SK-N-DZ (cell line): ENCODE measurements at places on chromosomes 7 and 10.

DNA sequence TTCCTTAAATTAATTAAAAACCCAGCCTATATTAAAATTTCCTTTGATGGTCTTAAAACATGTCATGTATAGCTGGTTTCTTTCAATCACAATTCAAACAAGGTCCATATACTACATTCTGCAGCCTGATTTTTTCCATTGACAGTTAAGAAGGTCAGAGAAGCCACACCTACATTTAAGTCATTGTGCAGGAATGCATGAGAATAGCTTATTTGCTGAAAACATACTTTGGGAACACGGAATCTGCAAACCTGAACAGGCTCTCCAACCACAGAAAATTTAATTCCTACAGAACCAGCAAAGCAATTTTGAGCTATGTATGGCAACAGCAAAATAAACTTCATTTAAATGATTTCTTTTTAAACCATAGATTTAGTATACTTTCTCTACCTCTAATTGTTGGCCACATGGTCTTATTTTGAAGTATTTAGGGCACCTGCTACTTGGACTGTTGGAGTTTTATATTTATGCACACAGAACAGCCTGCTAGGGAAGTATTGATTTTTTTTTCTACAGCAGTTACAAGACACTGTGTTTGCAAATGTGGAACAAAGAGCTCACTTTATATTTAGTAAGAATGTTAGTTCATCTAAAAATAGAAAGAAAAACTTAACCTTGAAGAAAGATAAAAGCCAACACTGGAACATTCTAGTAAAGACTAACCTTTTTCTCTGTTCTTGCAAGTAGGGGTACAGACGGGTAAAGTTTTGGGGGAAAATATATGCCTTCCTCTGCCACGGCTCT lies 240.9 kb upstream of the IMMP2L start:
- DNase-seq, result no peak

DNA sequence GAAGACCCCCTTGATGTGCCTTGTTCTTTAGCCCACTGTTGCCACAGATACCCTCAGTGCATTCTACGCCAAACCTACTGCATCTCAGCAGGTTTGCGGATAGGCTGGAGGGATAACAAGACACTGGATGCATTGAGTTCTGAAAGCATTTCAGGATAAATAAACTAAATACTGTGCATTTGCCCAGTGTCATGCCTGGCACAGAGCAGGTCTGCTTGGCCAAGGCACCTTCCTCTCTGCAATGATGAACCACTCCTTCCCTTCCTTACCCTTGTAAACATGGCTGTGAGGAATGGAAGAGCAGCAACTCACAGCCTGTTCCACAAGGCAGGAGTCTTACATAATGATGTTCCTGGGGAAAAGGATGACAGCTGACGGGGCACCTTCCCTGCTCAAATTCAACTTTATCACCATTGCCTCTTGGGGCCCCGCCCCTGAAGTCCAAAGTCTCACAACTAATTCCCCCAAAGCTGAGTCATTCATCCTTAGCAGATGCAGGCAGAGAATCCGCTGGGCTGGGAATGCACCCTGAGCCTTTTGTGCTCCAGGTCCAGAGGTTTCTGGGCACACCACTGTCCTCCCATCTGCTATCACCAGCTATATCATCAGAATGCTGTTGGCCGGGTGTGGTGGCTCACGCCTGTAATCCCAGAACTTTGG lies 11.6 kb downstream of the DDX56 start:
- no peak for DNase-seq

DNA sequence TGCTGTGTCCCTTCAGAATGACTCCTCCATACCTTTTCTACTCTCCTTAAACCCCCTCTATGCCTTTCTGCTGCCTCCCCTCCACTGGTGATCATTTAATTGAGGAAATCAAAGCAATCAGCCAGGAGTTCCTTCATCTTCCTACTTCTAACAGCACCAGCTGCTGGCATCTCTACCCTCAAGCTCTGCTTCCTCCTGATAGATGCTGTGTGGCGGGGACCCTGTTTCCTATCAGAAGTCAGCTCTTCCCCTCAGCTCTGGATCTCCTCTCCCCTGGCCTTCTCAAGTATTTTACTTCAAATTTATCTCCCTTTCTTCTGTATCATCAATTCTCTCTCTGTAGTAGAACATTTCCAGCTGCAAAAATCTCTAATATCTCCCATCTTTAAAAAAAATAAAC lies 183.7 kb downstream of the ELMO1 start:
- no peak for DNase-seq

DNA sequence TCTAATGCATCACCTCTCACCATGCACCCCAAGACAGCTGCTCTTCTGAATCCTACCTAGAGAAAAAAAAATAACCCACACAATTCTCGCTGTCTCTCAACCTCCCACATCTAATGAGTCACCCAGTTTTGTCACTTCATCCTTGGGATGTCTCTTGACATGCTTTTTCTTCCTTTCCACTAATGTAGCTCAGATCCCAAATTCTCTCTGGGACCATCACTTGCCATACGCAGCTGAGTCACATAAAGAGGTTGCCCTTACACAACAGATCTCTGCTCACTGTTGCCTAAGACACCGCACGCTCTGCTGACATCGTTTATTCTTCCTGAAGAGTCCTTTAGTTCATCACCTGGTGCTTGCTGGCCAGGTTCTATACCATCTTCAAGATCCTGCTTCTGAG lies 606.0 kb upstream of the GALNT17 start:
- no peak for DNase-seq
